ENCODE measurements at places on chromosomes 11 and 22.

GRCh38 chr11:84117394-84117793, 831.2 kb upstream of the CCDC90B start:
- no peak for DNase-seq

DNA sequence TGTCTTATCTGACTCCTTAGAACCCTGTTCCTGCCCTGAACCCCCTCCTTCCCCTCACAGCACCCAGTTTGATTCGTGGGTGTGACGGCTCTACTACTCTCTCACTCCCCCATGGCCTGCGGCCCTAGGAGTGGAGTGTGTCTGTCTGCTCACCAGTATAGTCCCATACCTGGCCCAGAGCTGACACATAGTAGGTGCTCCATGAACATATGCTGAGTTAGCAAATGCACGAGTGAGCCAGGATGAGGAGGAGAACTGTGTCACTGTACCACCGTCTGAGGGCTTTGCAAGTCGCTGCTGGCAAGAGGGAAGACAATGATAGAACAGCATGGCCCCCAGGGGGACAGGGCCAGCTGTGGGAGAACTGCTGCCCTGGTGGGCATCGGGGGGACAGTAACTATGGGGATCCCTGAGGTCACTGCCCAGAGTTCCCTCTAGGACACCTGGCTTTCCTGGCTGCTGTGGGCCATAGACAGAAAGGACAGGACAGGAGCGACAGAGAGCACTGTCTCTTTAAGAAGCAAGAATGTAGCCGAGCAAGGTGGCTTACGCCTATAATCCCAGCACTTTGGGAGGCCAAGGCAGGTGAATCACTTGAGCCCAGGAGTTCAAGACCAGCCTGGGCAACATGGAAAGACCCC, 19.2 kb upstream of the KIAA0930 start:
- no peak for DNase-seq

DNA sequence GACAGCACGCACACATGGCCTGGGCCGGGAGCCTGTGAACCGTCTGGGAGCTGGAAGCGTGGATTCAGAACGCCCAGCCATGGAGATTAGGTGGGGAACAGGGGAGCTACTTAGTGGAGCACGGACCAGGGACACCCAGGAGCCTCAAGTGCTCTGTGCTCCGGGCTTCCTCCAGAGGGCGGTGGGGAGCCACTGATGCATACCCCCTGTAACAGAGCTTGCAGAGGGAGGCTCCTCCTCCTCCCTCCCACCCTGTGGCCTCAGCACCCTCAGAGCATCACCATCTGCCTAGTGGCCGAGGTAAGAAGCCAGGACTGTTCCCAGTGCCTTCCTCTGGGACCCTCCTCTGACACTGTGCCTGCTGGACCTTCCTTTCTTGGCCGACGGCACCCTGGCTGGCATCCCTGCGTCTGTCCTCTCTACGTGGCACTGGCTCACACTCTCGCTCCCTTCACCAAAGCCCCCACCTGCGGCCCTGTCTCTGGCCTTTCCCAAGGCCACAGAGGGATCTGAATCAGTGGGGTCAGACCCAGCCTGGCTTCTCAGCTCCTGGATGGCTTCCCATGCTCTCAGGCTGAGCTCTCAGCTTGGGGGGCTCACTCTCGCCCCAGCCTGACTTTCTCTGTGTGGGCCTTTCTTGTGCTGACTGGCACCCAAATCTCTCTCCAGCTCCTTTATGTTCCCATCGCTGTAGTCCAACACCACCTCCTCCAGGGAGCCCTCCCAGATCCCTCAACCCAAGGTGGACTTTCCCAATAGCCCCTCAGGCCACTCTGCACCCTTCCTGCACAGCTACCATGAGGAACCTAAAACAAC, 780.9 kb downstream of the BRD1 start:
- peak; percentile 87 for DNase-seq

DNA sequence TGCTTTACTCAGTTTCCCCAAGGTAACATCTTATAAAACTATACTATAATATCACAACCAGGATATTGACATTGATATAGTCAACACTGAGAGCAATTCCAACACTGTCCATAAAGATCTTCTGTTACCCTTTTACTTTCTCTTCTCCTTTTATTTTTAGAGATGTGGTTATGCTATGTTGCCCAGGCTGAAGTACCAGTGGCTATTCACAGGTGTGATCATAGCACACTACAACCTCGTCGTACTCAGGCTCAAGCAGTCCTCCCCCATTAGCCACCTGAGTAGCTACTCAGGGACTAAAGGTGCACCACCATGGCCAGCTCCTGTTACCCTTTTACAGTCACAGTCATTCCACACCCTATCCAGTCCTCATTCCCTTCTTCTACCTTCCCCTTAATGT, 119.7 kb downstream of the CWF19L2 start:
- no peak for DNase-seq

DNA sequence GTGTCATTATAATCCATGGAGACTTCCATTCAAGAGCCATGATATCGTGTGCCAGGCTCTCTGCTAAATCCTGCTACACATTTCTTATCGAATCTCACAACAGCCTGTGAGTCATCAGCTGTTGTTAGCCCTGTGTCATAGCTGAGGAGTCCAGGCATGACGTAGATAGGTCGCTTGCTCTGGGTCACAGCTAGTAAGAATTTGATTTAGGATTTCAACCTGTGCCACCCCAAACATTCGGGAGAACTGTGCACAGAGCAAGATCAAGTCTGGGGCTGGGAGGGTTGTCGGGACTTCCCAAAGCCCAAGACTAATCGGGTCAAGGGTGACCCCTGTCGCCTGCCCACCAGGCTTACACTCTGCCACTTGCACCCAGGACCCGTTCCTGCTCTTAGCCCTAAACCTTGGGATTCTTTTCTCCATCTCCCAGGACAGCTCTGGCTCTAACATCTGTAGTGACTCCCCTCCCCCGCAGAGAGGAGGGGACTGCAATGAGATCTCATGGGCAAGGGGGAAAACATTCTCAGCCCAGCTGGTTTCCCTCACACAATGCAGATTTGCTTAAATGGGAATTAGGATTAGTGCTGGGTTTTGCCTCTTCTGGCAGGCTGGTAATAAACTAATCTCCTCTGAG, 34.3 kb downstream of the TSPAN18 start:
- peak; percentile 54 for DNase-seq
